ENCODE measurements at places on chromosomes 2 and 18.

GRCh38 chr2:16900405-16901025 lies 234.9 kb upstream of the CYRIA start:
- no peak for DNase-seq

DNA sequence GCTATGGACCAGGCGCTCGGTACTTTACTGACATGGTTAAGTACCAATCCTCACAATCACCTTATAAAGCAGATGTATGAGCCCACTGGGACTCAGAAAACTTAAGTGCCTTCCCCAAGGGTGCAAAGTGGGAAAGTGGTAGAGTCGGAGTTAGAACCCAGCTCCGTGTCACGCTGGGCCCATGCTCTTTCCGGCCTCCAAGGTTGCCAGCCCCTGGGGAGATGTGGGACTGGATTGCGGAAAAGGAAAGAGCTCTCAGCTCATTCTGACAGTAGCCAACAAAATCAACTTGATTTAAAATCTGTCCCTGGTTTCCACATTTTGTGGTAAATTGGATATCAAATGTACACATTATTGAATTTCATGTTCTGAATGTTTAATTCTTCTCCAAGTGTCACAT lies 403.8 kb downstream of the DCDC2C start:
- DNase-seq: no peak

- no peak for DNase-seq
Observed at GRCh38 chr18:58456625-58457024, 172.3 kb downstream of the ALPK2 start.

DNA sequence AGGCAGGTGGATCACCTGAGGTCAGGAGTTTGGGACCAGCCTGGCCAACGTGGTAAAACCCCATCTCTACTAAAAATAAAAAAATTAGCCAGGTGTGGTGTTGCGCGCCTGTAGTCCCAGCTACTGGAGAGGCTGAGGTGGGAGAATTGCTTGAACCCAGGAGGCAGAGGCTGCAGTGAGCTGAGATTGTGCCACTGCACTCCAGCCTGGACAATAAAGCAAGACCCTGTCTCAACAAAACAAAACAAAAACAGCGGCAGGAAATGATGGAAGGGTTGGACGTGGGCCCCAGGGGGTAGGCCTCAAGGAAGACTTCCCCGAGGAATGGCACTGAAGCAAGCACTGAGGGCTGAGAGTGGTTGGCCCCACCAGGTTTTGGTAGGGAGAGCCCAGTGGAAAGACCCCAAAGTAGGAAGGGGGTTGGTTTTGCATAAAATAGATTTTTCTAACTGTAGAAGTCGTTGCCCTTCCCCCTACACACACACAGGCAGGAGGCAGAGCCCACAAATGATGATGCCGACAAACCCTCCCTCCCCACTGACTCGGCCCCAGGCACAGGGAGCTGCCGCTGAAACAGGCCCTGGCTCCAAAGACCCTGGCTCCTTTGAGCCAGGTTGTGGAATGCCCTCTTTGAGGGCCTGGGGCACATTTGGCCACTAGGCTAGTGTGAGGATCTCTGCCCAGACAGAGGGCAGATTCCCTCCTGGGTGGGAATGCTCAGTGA lies 104.8 kb downstream of the CABLES1 start:
- no peak for DNase-seq

DNA sequence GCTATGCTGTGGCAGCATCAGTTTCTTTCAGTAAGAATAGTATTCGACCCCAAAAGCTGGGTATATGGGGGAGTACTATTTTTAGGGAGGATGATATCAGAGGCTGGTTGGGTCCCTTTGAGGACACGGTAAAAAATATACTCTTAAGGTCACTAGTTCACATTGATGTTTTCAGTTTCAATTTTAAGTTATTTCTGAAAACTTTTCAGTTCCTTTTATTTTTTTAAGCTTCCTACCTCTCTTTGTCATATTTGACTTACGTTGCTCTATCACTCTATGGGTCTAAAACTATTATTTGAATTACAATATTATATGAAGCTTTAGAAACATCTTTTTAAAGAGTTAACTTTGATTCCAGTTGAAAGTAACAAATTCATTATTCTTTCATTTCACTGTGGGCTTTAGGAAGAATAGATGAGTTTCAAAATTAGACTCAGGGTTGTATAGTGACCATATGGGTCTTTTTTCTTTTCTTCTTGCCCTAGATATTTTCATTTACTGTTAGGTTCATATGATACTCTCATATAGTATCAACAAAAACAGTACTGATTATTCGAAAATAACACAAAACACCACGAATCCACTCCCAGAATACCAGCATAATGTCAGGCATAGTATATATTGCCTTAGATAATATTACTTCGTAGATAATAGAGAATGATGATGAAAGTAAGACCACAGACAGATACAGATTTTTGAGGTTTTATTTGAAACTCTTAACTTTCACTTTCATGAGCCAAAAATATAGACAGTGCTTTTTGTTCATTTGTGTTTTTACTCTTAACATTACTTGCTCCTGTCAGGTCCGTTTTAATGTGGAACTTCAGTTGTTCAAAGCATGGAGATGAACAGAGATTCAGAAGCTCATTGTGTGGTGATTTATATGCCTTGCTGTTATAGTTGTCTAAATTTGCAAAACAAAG lies 9.8 kb downstream of the RMDN2 start:
- DNase-seq: no peak

DNA sequence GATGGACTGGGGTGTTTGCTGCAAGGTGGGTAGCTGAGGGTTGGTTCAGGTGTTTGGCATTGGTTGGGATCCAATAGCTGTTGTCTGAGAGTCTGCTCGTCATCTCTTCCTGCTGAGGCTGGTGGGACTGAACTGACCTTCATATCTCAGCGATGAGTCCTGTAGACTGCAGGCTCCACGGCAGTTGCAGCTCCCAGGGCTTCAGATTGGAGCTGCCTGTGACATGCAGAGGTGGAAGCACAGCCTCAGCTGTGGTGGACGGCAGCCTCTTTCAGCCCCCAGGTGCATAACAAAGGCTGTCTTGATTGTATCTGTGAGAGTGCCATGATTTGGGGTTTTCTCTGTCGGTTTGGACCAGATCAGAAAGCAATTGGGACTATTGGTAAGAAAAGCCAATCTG lies 3.9 kb upstream of the IL1R2 start:
- DNase-seq: no peak

DNA sequence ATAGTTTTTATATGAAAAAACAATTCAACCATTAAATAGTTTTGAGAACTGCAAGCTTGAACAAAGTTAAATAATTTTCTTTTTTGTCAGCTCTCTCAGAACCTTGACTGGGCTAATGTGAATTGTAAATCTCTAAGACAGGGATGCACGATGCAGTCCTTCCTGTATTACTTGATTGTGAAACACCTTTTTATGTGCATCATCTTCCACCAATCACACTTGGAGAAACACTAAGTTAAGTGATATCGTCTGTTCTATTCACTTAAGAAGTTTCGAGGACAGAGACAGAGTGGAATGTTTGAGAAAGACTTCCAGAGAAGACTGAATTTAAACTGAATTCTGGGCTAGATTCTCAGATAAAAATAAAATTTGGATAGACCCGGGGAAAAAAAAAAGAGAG lies 238.2 kb downstream of the MREG start:
- DNase-seq: no peak

DNA sequence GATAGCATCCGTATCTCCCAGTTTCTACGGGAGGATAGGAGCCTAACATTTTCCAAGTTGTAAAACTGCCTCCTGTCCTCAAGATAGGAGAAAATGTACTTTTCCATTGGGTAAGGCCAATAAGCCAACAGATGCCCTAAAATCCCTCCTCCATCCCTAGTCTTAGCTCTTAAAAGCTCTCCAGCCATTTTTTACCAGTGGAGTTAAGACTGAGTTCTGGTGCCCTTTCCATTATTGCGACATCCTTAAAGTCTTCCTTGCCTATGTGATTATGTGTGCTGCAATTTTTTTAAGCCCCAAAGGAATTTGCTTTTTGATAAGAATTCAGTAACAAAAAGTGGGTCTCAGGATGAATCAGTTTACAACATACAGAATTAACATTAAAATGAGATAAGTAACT lies 33.0 kb downstream of the LINC00305 start:
- no peak for DNase-seq

DNA sequence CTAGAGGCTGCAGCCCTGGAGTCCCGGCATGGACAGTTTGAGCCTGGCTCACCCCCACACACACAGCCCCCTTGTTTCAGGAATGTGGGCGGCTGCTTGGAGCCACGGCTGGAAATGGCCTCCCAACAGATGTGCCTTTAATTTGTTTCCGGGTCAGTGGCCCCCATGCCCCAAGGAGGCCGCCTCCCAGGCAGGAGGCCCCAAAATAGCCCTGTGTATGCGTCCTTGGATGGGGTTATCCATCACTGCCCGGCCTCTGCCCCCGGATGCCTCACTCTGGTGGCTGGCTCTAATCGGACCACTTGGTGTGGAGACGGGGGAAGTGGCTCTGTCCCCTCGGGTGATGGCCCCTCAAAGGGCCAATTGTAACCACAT lies 151.9 kb upstream of the MYCN start:
- DNase-seq: no peak

DNA sequence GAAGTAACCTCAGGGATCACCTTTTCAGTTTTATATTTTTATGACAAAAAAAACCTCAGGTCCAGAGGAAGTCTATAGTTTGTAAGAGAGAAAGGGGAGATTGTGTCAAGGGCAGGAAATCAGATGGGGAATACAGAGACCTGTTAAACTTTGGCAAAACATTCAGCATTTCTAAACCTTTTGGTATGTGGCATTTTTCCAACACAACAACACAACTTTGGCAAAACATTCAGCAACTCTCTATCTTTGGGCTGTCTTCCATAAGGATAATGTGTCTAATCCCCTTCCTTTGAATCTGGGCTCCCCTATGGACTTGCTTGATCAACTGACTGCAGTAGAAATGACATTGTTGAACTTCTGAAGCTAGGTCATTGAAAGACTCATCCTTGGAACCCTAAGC lies 220.6 kb upstream of the CCDC68 start:
- no peak for DNase-seq

DNA sequence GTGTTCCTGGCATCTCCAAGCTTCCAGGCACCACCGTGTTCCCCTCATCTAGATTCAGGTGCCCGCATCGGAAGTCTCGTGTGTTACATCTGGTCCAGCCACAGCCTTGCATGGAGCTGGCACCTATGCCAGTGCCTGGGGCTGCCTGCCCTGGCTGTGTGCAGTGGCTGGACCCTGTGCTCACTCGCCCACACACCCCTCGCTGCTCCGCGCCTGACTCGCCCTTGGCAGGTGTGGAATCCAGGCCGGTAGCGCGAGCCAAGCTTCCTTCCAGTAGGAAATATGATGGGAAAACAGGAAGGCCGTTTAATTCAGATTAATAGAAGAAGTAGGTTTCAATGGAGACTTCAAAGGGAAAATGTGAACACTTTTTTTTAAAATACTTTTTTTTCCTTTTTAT lies 78.0 kb downstream of the PTPN4 start:
- DNase-seq: no peak

DNA sequence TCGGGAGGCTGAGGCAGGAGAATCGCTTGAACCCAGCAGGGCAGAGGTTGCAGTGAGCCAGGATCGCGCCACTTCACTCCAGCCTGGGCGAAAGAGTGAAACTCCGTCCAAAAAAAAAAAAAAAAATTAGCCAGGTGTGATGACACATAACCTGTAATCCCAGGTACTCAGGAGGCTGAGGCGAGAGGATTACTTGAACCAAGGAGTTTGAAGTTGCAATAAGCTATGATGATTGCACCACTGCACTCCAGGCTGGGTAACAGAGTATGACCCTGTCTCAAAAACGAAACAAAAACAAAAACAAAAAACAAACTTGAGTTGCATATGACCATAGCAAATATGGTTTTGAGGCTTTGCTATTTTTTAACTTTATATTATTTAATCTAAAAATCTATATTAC lies 25.8 kb downstream of the SANBR start:
- no peak for DNase-seq

GRCh38 chr2:109242654-109243331 lies 113.8 kb downstream of the SH3RF3 start:
- DNase-seq: no peak

DNA sequence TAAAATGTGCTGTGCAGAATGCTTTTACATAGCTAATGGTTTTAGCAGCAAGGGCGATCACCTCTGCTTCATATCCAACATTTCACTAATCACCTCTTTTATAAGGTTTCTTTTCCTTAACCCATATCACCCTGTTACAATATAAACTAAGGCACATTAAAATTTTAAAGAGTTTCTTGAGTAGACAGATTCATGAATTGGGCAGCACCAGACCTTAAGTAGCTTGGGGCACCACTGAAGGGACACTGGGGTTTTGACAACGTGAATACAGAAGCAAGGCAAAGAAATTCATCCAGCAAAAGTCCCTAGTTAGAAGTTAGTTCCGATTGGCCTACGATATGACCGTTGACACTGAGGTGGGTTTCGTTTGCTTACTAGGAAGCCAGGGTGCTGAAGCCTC lies 44.0 kb upstream of the RALBP1 start:
- no peak for DNase-seq

- DNase-seq: no peak
Observed at GRCh38 chr2:70692256-70692655, 75.7 kb downstream of the ADD2 start.

DNA sequence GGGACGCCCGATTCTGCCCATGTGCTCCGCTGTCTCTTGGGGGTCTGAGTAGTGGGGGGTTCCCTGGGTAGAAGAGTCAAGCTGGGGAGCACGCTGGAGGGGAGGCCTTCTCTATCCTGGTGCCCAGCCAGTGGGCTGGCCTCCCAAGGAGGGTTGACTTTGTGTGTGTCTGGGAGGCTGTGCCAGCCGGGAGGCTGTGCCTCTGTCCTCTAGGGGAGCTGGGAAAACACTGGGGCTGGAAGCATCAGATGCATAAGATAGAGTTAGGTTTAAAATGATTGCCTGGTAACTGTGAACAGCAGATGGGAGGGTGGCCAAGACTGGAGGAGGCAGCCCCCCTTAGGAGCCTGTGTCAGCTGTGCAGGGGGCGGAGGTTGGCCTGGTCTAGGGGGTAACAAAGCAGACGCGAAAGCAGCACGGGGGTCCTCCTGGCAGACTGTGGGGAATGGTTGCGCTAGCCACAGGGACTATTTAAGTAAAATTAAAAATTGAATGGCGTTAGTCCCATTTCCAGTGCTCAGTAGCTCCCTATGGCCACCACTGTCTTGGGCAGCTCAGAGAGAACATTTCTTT lies 1.3 kb downstream of the ING5 start:
- DNase-seq: no peak

GRCh38 chr18:37608876-37609275 lies 43.3 kb upstream of the CELF4 start:
- no peak for DNase-seq

DNA sequence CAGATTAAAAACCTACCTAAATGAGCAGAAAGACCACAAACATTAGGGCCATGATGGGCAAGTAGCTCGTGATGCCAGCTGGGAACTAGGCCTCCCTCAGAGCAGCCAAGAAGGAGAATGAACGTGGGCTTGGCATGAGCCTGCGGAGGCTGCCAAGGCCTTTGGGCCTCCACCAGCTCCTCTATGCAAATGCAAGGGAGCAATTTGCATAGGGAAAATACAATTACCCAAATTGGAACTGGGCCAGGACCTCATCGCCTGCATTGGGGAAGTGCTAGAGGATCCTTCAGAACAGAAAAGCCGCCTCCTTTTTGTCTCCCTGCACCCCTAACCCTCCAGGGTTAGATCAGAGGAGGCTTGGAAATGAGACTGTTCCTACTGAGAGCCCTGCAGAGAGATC lies 326.4 kb downstream of the SMAD2 start:
- no peak for DNase-seq

GRCh38 chr2:120764492-120764891 lies 28.8 kb downstream of the GLI2 start:
- DNase-seq: no peak
